Effector CD4-positive, alpha-beta T cell (primary cell): ENCODE measurements at places on chromosomes 3 and 15.

DNA sequence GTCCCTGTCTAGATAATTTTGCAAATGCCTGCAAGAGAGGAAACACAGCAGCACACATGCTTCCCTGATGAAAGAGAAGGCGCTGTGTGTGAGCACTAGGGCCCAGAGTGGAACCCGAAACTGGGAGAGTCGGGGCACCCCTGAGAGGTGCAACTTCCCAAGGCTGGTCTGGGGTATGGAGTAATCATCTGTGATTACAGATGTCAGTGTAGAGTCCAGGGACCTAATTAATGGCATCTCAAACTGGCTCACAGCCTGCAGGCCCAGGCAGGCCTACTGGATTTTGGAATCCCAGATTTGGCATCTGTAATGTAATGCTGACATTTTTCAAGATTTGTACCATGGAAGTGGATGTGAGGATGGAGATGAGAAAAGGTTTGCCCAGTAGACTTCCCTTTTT lies 29.4 kb downstream of the PGPEP1L start:
- no peak for DNase-seq

DNA sequence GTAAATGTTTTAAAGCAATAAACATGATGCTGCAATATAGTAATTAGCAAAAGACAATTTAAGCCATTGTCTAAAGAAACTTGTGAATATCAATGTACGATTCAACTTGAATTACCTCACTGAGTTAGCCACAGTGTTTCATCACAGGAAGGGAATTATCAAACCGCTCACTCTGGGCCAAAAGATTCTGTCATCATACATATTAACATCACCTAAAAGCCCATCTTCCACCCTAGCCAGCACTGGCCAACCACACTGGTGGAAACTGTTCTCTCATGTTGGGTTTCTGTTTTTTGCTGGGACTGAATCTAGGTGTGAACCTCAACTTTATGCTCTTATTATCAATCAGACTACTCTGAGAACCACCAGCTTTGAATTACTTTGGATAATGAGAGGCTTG lies 497.7 kb upstream of the THBS1 start:
- DNase-seq, result no peak

DNA sequence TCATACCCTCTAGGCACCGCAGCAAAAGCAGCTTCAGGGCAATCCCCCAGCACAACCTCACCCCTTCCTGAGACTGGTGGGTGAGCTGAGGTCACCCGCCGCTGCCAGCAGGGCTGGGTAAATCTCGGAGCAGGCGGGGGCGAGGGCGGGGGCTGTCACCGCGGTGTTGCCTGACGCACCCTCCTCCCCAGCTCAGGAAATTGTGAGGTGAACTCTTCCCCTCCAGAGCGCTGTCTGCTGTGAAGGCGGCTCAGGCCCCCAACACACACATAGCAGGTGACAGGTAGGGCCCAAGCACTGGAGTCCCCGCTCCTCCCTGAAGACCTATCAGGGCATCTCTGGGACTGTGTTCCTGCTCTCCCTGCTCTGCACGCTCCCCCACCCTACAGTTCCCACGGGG lies 30.2 kb upstream of the FURIN start:
- DNase-seq, result peak; percentile 70

GRCh38 chr15:89023311-89023961 lies 64.8 kb upstream of the ABHD2 start:
- DNase-seq, result no peak

DNA sequence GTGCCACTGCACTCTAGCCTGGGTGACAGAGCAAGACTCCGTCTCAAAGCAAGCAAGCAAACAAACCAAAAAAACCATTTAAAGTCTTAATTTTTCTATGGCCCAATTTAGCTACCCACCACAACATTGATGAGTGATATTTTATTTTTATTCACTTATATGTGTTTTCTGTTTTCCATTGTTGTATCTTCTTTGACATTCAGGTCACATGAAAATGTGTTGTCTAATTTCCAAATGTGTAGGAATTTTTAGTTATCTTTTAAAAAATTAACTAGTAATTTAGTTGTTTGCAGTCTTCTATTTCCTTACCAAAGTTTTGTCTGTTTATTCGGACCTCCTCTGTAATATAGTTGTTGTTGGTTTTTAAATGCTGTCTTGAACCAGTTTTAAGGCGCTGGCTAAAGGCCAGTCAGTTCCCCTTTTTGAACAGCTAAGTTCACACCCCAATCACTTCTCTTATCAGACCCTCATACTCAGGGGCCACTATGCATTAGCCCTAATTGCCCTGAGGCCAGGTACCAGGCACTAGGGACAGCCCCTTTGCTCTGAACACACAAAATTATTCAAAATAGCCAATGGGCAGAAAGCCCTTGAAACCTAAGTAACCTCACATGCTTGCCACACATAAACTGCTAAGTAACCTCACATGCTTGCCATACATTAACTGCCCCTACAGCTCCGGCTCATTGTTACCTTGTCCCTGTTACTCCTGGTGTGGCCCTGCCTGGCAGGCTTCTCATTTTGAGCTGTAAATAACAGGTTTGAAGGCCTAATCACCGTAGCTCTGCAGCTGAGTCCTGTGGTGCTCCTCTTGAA lies 4.3 kb upstream of the CCR4 start:
- DNase-seq, result no peak

DNA sequence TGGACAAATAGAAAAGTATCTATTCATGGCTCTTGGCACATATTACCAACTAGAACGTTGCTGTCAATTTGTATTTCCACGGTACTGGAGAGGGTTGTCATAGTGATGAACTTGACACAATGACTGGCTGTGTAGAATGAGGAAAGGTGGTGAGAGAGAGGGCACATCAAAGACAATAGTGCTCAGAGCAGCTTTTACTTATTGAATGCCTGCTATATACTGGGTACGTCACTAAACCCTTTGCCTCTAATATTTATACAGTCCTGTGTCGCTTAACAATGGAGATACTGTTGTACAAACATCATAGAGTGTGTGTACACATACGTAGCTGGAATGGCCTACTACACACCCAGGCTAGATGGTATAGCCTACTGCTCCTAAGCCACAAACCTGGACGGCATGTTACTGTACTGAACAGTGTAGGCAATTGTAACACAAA lies 8.3 kb downstream of the TMPRSS7 start:
- no peak for DNase-seq

- DNase-seq, result no peak
These were observed 7.0 kb upstream of the OXTR start for GRCh38 chr3:8776406-8776805.

DNA sequence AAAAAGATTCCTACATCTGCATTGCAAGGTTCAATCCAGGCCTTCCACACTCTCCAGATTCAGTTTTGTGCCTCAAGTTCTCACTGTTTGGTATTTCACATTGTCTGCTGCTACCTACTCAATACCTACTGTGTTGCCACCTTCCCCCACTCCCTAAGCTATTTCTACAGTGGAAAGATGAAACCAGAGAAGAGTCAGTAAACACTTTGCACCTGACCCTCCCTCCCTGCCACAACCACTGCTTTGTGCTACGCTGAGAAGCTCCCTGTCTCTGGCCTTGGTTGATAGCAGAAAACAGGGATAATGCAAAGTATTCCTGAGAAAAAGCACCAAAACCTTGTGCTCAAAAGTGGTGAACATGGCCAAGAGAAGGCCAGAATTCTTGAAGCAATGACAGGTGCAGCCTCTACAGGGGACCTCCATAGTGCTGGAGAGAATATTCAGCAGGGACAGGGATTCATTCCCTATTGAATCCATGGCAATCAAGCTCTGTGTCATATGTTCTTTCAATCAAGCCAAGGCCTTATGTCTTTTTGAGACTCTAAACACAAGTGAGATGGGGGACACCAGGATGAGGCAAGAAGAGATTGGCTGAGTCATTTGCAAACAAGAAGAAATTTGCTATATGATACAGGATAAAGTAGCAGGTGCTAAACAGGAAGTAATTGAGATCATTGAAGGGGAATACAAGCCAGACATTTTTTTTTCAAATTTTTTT lies 83.5 kb upstream of the LIPC start:
- no peak for DNase-seq

DNA sequence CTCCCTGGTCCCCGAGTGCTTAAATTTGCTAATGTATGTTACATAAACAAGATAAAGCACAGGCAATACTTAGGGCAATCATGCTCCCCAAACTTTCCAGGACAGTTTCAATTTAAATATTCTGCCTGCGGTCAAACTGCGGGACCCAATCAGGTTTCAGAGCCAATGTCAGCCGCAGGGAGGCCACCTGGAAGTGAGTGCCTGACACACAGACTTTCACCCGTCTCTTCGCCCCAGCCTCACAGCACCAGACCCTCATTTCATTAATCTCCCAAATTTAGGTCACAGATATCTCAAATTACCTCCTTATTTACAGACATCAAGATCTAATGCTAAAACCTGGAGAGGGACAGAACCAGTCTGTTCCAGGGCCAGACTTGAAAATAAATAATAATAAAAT lies 107.2 kb upstream of the ALDH1A3 start:
- no peak for DNase-seq

DNA sequence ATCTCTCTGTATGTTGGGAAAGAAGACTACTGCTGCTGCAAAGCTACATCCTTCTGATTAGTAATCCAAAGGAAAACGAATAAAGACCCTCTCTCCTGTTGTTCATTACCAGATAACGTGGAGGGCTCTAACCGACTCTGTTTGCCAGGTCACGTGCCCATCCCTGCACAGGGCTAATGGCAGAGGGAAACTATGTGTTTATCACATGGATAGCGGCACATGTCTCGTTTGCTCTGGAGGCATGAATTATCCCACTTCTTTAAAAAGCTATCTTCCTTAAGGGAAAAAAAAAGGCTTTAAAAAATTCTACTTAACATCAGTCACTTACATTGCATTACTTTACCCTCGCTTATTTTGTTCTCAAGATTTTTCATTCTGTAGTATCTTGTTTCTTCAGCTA lies 32.9 kb upstream of the APEH start:
- no peak for DNase-seq

GRCh38 chr3:163878396-163878795 lies 1199.9 kb downstream of the SI start:
- DNase-seq, result no peak

DNA sequence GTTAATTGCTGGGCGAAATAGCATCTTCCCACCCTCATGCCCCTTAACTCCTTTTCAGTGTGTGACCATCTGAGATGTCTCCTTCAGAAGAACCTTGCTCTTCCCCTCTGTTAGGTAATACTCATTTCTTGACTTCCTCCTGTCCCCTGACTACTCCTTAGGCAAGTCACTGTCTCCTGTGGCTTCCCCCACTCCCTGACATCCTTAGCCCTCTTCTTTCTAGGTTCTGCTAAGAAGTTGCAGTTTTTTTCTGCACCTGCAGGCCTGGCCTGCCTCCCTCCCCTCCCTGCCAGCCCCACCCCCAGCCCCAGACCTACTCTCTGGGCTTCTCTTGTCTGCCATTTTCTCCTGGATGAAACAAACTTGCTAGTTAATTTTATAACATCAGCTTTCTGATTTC lies 15.2 kb upstream of the EID1 start:
- DNase-seq, result no peak

GRCh38 chr15:99732751-99733267 lies 428 bp downstream of the LYSMD4 start:
- no peak for DNase-seq

DNA sequence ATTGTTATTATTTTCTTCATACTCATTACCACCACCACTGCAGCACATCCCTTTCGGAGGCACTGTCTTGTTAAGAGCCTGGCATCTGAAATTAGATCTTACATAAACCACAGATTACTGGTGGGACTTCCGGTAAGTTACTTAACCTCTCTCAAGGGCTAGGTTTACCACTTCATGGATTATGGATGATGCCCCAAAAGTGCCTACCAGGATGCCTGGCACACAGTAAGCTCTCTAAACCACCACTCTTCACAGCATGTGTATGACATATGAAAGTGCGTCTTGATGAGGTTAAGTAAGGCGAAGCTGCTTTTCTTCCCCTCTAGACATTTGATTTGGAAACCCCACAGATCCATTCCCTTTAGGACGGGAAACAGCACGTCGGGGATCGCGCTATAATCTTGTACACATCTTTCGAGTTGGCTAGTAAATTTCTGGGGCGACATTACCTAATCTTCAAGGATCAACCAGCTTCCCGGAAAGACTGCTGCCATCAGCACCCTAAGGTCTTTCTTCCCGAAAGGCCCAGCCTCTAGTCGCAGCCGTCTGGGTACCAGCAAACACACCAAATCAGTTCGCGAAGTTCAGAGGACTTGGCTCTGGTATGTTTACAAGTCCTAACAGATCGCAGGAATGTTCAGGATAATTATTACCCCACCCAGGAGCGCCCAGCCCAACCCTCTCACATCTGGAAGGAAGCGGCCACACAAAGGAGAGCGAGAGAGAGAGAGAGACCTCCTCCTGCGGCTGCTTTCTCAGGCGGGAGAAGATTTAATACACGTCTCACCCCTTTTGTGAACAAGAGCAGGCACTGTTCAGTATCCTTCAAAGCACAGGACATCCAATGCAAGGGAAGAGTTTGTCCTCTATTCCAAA lies 155.1 kb upstream of the FRMD4B start:
- no peak for DNase-seq

- DNase-seq, result no peak
These were observed 1.2 kb downstream of the SNX22 start for GRCh38 chr15:64152507-64153387.

- no peak for DNase-seq
These were observed 22.4 kb downstream of the BDH1 start for GRCh38 chr3:197533396-197533795.

- DNase-seq, result no peak
These were observed 207.8 kb downstream of the NTRK3 start for GRCh38 chr15:88048755-88049154.

DNA sequence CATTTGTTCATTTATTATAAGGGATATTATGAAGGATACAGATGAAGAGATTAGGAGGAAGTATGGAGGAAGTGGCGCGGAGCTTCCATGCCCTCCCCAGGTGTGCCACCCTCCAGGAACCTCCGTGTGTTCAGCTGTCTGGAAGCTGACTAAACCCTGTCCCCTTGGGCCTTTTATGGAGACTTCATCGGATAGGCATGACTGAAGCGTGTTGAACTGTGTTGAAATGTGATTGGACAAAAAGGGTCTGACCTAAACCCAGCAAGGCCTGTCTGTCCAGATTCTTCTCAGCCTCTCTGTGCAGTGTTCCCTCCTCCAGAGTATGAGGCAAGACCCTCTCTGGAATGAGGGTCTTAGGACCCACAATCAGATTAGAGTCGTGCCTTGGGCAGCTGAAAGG lies 31.7 kb downstream of the HACD3 start:
- DNase-seq, result no peak

DNA sequence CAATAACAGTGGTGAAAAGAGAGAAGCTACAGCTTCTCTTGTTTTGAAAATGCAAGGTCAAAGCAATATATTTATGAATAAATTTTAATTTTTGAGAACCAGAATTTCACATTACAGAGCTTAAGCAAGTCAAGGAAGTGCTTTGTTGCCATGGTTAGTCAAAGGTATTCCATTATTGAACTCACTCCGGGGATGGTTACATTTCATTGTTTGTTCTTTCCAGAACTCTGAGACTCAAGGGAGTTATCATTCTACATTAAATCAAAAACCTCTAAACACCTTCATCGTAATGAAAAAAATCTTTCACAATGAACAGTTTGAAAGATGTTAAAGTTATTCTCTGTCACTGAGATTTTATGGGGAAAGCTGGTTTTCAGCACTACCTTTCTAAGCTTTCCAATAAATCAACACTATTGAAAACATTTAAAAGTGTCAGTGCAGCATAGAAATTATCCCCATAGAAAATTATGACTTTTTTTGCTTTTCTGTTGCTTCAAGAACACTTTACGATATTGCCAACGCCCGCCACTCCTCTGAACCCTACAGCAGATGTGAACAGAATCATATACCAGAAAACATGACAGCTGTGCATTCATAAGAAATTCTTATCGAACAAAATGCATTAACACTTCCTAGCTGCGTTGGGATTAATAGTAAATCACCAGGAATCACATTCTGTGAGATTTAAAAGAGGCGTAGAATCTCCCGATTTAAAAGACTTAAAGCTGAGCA lies 83.0 kb downstream of the OTOL1 start:
- no peak for DNase-seq
